PC-9 (cell line): ENCODE measurements at places on chromosomes 5 and 9. TPM values are rescaled to one million over a fixed set of nuclear protein-coding genes. Genes with fewer than 3 reads are reported as not detected.

SMIM3 gene
- total RNA-seq, result 11.5 and 12.1 TPM in 2 replicates

ORM2 gene
- not detected in 2 replicates for total RNA-seq

GRCh38 chr9:134055981-134056461 is 11.8 kb downstream of the BRD3 start:
- DNase-seq, result peak; percentile 94

SPATA31D4 gene
- not detected in 2 replicates for total RNA-seq

- DNase-seq, result no peak
Observed at GRCh38 chr9:106755736-106756135, 107.2 kb upstream of the ZNF462 start.

DNA sequence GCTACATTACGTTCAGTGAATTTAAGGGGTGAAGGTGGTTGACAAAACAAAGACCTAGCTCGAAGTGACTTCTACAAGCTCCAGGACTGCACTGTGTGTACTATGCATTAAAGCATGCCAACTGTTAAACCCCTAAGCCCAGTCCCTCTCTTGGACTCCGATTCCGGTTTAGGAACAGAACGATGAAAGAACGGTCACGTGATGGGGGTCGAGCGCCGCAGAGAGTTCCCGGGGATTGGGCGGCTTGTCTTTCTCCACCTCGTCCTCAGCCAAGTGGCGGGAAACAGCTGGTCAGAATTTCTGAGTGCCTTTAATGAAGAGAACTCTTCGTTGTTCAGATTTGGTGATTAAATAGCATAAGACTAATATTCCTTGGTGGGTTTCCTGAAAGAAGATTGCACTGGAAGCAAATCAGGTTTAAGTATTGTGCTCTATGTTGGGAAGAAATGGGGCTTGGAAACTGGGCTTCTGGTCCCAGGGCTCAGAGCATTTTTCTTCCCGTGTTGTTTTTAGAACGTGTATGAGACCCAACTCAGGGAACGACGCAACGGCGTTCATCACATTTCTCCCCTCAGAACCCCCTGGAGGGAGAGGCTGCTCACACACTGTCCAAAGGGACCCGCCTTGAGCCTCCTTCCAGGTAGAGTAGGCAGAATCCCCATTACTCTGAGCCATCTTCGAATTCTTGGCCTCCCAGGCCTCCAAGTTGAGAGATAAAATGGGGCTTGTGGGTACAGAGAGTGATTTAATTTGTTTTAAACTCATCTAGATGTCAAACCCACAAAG is 25.3 kb downstream of the IRX2 start:
- DNase-seq, result no peak

GRCh38 chr9:113221800-113222481 is 597 bp downstream of the SLC31A1 start:
- DNase-seq, result peak; percentile 5
